ENCODE measurements at places on chromosomes 7 and 10.

- DNase-seq = no peak
Observed at GRCh38 chr7:1181031-1181430, 21.0 kb upstream of the ZFAND2A start.

DNA sequence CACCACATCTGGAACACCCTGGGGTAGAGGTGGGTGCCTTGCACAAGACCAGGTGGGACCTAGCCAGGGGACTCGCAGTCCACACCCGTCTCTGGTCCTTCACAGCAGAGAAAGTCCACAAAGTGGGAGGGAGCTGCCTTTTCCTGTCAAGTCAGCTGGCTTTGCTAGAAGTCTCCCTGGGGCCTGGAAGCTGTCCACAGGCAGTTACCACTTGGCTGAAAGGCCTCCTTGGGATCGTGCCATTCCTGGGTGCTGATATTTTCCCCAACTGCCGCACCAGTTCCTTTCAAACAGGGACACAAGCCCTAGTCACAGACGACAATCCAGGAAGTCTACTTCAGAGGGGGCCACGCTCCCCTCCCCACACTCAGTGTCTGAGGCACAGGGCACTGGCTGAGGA lies 75.4 kb downstream of the AFAP1L2 start:
- no peak for DNase-seq

- no peak for DNase-seq
Observed at GRCh38 chr7:34025600-34025999, 120.3 kb downstream of the BMPER start.

GRCh38 chr7:81715984-81716588 lies 53.8 kb downstream of the HGF start:
- DNase-seq = peak; percentile 1

DNA sequence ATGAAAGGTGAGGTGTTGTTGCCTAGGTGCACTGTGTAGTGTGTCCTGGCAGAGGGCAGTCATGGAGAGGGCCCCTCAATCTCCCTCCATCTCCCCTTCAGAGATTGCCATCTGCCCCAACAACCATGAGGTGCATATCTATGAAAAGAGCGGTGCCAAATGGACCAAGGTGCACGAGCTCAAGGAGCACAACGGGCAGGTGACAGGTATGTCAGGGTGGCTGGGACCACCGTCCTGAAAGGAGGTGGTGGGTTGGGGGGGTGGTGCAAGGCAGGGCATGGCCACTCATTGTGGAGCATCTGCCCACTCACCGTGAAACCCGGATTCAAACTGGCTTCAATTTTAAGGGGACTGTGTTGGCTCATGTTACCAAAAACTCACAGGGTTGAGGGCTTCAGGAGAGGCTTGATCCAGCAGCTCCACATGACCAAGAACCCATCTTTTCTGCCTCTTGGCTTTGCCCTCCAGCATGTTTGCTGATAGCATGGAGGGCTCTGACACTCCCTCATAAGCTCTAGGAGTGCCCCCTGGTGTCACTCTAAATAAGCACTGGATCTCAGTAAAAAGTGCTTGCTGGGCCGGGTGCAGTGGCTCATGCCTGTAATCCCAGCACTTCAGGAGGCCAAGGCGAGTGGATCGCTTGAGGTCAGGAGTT lies 12.2 kb downstream of the ARPC1B start:
- DNase-seq = peak; percentile 71

DNA sequence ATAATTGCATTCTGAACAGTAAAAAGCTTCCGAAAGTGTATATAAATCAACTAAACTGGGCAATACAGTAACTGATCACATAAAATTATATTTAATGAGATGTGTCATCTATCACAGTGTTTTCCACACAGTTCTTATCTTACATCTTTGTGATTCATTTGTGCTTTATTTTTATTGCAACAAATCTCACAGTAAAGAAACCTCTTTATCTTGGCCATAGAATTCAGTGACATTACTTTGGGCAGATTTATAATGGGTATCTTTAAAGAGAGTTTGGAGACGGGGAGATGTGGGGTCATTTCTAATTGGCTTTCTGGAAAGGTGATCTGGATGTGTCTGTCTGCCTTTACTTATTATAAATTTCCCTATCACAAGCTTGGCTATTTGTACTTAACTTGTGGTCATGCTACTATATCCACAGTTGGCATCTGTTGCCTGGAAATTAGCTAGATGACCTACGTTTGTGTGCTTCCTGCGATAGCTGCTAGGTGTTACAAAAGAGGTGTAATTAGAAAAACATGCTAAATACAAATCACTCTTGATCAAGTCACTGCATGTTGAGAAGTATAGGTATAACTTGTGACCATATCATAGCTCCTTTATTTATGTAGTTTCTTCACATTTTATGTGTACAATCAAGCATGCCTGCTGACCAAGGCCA lies 123.8 kb downstream of the ARID5B start:
- DNase-seq = no peak

- no peak for DNase-seq
Observed at GRCh38 chr7:138303230-138304070, 156.6 kb upstream of the TRIM24 start.

DNA sequence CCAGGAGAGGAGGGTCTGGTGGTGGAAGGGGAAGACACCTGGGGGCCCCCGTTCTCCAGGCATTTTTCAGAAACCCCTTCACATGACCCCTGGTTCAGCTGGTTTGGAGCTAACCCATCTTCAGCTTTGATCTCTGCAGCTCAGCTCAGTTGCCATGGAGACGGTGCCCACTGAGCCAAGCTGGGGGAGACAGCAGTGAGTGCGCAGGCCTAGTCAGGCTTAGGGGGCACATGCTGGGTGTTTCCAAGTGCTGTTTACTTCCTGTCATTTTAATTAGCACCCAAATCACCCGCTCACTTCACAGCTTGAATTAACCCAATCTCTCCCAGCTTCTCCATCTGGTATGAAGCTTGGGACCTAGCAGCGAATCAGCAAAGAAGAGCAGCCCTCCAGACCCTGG lies 9.0 kb downstream of the SPOCK2 start:
- DNase-seq = no peak

GRCh38 chr7:151115121-151115835 lies 29.0 kb downstream of the AGAP3 start:
- no peak for DNase-seq

GRCh38 chr10:108562105-108562504 lies 1361.2 kb downstream of the XPNPEP1 start:
- DNase-seq = no peak

GRCh38 chr7:55903985-55904759 lies 16.9 kb downstream of the ZNF713 start:
- DNase-seq = no peak

GRCh38 chr7:83339907-83340306 lies 177.2 kb upstream of the PCLO start:
- DNase-seq = no peak

- no peak for DNase-seq
Observed at GRCh38 chr10:89625041-89625765, 19.8 kb downstream of the PANK1 start.

- DNase-seq = no peak
Observed at GRCh38 chr7:75914169-75914654, 743 bp upstream of the POR start.

DNA sequence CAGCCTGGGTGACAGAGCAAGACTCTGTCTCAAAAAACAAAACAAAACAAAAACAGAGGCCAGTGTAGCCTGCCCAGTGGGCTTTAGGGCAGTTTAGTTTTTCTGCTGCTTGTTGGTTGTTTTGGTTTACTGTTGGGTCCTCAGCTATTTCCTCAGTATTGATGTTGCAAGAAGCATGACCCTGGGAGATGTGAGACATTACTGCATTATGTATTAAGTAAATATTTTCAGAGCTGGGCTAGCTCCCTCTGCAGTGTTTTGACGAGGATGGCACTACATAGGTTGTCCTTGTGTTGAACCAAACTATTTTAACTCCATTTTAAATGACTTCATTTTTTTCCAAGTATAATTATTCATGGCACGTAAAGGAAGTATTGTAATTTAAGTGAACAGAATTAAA lies 4.8 kb downstream of the AKAP9 start:
- peak; percentile 39 for DNase-seq

GRCh38 chr7:76262683-76263402 lies 39.6 kb upstream of the HSPB1 start:
- peak; percentile 68 for DNase-seq

- no peak for DNase-seq
Observed at GRCh38 chr7:101823096-101823495, 5.7 kb downstream of the CUX1 start.

DNA sequence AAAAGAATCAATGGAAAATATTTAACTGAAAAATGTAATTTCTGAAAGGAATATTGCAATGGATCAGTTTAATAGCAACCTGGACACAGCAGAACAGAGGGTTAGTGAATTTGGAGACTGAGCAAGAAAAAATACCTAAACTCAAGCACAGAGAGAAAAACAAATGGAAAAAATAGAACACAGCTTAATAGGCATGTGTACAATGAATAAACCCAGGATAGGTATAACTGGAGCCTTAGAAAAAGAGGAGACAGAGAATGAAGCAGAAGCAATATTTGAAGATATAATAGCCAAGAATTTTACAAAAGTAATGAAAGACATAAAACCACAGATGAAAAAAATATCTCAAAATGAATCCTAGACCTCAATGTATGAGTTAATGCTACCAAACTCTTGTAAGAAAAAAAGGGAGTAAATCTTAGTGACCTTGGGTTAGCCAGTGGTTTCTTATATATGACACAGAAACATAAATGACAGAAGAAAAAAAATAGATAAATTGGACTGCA lies 2.9 kb upstream of the DNAJC1 start:
- DNase-seq = no peak

DNA sequence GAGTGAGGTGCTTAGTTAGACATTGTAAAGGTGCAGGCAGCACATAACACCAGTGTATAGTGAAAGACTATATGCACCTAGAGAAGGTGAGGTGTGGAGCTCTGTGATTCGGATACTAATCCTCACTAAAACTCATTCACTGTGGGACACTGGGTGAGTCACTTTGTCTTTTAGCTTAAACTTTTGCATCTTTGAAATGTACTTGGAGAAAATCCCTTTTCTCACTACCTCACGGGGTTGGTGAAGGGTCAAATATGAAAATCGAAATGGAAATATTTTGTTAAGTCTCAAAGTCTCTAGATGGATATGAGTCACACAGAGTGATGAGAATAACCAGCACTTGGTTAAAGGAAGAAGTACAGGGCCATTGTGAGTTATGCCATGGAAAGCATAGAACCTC lies 38.0 kb downstream of the MDFIC start:
- DNase-seq = no peak

GRCh38 chr7:21365866-21366624 lies 61.8 kb upstream of the SP4 start:
- DNase-seq = no peak

- DNase-seq = no peak
Observed at GRCh38 chr7:92848441-92848840, 12.1 kb upstream of the CDK6 start.

DNA sequence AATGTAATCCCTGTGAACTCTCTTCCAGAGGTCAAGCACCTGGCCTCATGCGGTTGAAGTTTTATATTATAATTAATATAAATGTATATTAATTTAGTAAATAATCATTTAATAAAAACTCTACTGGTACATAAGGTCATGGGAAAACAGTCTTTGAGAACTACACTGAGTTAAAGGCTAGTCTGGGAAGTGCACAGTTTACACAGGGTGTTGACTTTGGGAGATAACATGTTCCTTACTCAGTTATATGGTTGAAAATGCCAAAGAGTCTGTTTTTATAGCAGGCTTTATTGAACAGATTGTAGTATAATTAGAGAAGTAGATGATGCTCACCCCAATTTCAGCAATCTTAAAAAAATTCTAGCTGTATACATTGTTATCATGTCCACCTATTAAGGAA lies 735.9 kb downstream of the GATA3 start:
- no peak for DNase-seq

DNA sequence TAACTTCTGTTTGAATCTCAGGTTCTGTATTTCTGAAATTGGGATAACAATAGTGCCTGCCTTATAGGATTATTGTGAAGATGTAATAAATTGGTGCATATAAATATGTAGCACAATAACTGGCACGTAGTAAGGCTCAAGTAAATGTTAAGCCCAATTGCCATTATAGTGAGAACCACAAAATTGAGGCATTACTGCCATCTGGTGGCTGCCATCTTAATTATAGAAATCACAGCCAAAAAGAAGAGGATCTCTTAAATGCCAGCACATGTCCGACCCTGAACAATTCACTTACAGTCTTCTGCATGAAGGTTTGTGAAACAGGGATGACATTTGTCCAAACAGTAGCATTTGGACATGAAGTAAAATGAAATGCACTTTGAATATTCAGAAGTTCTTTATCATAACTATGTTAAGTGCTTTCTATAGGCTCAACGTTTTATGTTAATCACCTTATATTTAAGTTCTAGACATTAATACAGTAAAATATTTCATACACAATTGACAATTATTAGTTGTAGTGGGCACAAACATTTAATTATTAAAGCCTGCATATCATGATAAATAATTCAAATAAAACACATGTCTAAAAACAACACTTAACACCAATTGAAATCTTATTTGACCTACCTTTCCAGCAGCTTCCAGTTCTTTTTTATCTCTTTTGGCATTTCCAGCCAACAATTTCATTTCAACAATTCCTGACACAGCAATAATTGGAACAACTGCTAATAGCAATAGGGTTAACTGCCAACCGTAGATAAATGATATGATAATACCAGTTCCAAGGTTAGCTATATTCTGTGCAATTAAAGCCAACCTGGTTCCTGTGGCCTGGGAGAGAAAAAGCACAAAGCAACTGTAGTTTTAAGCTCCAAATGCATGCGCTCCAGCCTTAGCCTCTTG lies 58.5 kb downstream of the ABCB4 start:
- DNase-seq = peak; percentile 10

DNA sequence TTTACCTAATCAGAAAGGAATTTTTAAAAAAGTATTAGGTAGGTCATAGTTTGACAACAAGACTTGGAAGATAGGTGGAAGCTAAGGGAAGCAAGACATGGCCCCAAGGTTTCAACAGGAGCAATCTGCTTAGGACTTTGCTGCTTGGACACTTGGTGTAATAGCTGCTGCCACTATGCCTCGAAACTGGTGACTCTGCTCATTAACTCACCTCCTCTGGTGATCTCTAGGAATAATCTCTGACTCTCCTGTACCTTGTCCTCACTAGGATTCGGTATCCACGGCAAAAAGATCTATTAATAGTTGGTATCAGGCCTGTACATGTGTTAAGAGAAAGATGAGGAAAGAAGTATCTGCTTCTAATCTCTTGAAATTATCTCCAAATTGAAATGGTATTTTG lies 53.1 kb downstream of the PTEN start:
- no peak for DNase-seq

GRCh38 chr7:150356265-150356897 lies 12.2 kb upstream of the REPIN1 start:
- no peak for DNase-seq

DNA sequence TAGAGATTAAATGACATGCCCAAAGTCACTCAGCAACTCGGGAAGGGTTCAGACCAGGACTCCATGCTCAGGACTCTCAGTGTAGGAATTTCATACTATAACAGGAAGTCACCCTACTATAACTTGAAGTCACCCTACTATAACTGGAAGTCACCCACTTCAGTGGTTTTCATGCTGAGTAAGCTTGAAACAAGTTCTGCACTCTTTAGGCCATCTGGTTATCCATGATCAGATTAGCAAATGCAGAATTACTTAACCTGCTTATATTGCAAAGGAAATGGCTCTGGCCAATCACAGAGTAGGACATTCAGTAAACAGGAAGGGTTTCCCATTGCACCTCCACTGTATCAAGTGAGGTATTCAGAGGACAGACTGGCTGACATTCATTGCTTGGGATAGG lies 1240.4 kb downstream of the GATA3 start:
- DNase-seq = no peak

GRCh38 chr7:131061818-131062217 lies 265.9 kb upstream of the MKLN1 start:
- DNase-seq = no peak

Data from HuH-7 (cell line).